ENCODE measurements at places on chromosomes 13 and 19. TPM values are rescaled to one million over a fixed set of nuclear protein-coding genes. Genes with fewer than 3 reads are reported as not detected.

GRCh38 chr13:35164324-35164932, 222.4 kb downstream of the NBEA start:
- H3K4me3 ChIP-seq: no peak overlapping the region
- no peak for DNase-seq
- H3K4me1 ChIP-seq: peaks cover 5% of the 10 kb centered on the region

DNA sequence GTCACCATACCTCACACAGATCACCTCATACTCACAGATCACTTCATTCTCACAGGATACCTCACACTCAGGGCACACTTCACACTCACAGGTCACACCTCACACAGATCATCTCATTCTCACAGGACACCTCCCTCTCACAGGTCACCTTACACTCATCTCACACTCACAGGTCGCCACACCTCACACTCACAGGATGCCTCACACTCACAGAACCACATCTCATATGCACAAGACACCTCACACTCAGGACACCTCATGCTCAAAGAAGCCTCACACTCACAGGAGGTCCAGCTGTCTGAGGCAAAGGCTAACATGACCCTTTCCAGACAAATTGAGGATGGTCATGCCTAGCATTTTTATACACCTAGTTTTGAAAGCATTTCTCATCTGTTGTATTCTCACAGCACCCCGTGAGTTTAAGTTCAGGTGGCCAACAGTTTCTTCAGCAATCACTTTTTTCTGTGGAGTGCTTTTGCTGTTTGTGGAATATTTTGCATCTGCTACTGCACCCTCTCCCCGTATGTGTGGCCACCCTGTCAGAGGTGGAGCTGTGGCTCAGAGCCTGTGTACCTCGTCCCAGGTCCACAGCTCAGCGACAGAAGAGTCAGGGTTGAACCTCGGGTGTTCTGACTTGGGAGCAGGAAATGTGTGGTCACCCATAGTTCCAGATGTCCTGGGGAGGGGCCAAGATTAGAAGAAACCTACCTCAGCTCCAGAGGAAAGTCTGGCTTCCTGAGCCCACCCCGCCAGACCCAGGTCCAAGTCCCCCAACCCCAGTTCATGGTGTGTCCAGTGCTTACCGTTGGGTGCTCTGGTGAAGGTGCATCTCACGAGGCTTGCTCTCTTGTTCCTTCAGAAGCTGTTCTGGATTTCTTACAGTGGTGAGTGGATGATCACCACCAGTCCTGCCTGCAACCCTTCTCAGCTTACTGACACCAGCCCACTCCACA, 7.6 kb downstream of the F7 start:
- peaks cover 13% of the 10 kb centered on the region for H3K27me3 ChIP-seq
- no peak overlapping the region for H3K4me3 ChIP-seq
- H3K36me3 ChIP-seq: peaks cover 3% of the 10 kb centered on the region
- H3K4me1 ChIP-seq: no peaks in the 10 kb centered on the region
- H3K27ac ChIP-seq: no peak overlapping the region

DNA sequence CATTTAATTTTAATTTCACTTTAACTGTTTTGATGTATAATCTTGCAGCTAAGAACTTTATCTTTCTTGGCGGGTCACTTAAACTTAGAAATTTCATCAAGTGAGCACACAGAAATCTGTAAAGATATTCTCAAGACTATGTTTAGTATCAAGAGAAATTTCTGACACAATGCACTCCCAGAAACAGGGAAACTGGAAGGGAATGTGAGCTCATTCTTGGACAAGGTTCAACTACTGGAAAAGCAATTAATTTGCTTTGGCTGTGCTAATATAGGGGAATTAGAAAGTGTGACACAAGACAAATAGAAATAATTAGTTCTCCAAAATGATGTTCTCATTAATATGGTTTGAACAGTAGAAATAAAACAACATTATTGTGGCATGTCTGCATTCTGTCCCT, 402.3 kb downstream of the DACH1 start:
- H3K4me3 ChIP-seq: no peak overlapping the region
- H3K36me3 ChIP-seq: no peaks in the 10 kb centered on the region
- H3K27me3 ChIP-seq: no peaks in the 10 kb centered on the region
- no peak overlapping the region for H3K27ac ChIP-seq
- no peak for DNase-seq
- H3K4me1 ChIP-seq: peaks cover 8% of the 10 kb centered on the region

DNA sequence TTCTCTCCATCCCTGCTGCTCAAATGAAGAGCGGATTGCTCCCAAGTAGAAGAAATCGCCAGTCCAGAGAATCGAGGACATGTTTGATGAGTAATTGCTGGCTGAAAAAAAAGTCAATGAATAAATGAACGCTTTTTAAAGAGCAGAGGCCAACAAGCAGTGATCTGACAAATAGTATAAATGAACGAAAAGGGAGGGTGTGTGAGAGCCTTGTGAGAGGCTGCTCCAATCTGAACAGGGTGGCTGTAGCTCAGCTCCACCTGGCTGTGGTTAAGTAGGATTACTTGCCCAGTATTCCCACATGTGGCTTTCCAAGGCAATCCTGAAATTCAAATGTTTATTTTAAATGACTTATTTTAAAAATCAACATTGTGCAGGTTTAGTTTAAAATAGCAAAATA, 117.1 kb downstream of the TSHZ3 start:
- H3K4me3 ChIP-seq: no peak overlapping the region
- H3K27ac ChIP-seq: no peak overlapping the region

The KLF1 gene
- not detected for total RNA-seq

DNA sequence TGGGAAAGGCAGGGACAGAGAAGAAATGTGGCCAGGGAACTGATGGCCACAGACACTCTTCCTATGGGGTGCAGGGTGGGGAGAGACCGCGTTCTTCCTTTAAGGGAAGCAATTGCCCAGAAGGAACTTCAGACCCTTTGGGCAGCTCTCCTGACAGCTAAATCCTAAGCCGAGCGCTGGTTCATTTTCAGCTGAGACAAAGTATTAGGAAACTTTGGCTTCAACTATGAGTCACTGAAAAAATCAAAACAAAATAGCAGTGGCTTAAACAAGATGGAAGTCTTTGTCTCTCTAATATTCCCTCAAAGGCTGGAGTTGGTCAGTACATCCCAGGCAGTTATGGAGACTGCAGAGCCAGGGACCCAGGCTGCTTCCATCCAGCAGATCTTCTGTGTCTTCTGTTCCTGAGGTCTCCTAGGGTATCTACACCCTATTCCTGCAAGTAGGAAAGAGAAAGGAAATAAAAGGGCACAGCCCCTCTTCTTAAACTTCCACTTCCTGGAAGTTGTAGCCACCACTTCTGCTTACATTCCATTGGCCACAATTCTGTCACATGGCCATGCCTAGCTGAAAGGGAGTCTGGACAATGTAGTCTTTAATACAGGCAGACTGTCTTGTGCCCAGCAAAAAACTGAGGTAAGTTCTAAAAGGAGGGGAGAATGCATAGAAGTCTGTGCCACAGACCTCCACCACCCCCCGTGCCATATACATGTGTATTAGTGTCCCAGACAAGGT, 163.5 kb downstream of the KATNAL1 start:
- H3K4me3 ChIP-seq: no peak overlapping the region
- H3K36me3 ChIP-seq: peaks cover 10% of the 10 kb centered on the region
- H3K4me1 ChIP-seq: peaks cover 4% of the 10 kb centered on the region
- peaks cover 7% of the 10 kb centered on the region for H3K27me3 ChIP-seq
- DNase-seq: no peak

DNA sequence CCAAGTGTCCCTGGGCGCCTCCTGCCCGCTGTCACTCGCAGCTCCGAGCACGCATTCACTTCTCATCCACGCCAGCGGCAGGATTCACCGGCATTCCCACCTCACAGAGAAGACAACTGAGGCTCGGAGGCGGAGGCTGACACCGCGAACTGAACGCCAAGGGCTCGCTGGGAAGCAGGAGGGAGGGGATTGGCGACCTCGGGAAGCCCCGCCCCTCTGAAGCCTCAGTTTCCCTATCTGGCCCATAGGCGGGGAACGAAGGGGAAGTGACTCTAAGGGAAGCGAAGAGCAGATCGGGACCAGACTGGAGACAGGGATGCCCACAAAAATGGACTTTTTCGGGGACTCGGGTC, 256 bp downstream of the MICOS13 start:
- DNase-seq: peak; percentile 51
- H3K36me3 ChIP-seq: peaks cover 5% of the 10 kb centered on the region
- peak overlapping the region; percentile 98 for H3K4me3 ChIP-seq

The B3GNT8 gene
- 15.9 TPM for total RNA-seq

GRCh38 chr13:111977179-111977506, 89.8 kb upstream of the SOX1 start:
- DNase-seq: no peak
- H3K27ac ChIP-seq: no peak overlapping the region
- H3K4me3 ChIP-seq: no peak overlapping the region
- H3K4me1 ChIP-seq: peaks cover 27% of the 10 kb centered on the region

- no peak overlapping the region for H3K27ac ChIP-seq
- H3K27me3 ChIP-seq: peaks cover 16% of the 10 kb centered on the region
- no peak for DNase-seq
- peaks cover 48% of the 10 kb centered on the region for H3K4me1 ChIP-seq
Measured at GRCh38 chr13:25977671-25978070, 74.1 kb downstream of the SHISA2 start.

DNA sequence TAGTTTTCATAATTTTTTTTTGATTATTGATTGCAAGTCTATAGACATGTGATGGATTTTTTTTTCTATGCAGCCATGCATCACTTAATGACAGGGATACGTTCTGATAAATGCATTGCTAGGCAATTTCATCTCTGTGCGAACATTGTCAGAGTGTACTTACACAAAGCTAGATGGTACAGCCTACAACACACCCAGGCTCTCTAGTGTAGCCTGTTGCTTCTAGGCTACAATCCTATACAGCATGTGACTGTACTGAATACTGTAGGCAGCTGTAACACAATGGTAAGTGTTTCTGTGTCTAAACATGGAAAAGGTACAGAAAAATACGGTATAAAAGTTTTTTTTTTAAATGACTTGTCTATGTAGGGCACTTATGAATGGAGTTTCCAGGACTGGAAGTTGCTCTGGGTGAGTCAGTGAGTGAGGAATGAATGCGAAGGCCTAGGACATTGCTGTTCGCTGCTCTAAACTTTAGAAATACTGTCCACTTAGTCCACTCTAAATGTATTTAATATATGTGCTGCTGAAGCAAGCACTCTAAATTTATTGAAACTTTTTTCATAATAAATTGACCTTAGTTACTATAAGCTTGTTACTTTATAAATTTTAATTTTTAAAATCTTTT, 20.3 kb downstream of the SPATA13 start:
- no peaks in the 10 kb centered on the region for H3K36me3 ChIP-seq
- H3K27ac ChIP-seq: no peak overlapping the region
- no peak for DNase-seq
- no peak overlapping the region for H3K4me3 ChIP-seq
- peaks cover 8% of the 10 kb centered on the region for H3K4me1 ChIP-seq
- H3K27me3 ChIP-seq: no peaks in the 10 kb centered on the region

GRCh38 chr13:31310786-31311185, 111.0 kb downstream of the B3GLCT start:
- H3K4me1 ChIP-seq: no peaks in the 10 kb centered on the region
- H3K4me3 ChIP-seq: no peak overlapping the region
- no peak overlapping the region for H3K27ac ChIP-seq
- H3K27me3 ChIP-seq: peaks cover 4% of the 10 kb centered on the region

GRCh38 chr13:73913079-73913740, 221.0 kb downstream of the KLF12 start:
- H3K27ac ChIP-seq: peak overlapping the region; percentile 1
- peaks cover 19% of the 10 kb centered on the region for H3K4me1 ChIP-seq
- no peak for DNase-seq
- H3K4me3 ChIP-seq: no peak overlapping the region
- H3K36me3 ChIP-seq: no peaks in the 10 kb centered on the region

The CYP4F3 gene
- total RNA-seq: not detected

DNA sequence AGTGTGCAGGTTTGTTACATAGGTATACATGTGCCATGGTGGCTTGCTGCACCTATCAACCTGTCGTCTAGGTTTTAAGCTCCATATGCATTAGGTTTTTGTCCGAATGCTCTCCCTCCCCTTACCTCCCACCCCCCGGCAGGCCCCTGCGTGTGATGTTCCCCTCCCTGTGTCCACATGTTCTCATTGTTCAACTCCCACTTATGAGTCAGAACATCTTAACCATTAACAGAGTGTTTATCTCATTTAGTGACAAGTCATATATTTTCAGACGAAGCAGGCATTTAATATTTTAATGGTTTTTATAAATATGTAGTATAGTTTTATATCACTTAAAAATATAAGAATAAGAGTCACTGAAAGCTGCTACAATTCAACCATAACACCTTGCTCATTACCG, 780.5 kb upstream of the ARGLU1 start:
- peaks cover 4% of the 10 kb centered on the region for H3K27me3 ChIP-seq
- H3K36me3 ChIP-seq: peaks cover 3% of the 10 kb centered on the region

- DNase-seq: no peak
- no peak overlapping the region for H3K27ac ChIP-seq
- H3K4me1 ChIP-seq: no peaks in the 10 kb centered on the region
Measured at GRCh38 chr19:50359328-50359818, 6.1 kb downstream of the NAPSA start.

The ANO8 gene
- 98.8 TPM for total RNA-seq

GRCh38 chr19:16739546-16739945, 19.9 kb downstream of the NWD1 start:
- no peaks in the 10 kb centered on the region for H3K27me3 ChIP-seq
- H3K36me3 ChIP-seq: no peaks in the 10 kb centered on the region
- no peak for DNase-seq
- no peak overlapping the region for H3K4me3 ChIP-seq

- peaks cover 25% of the 10 kb centered on the region for H3K36me3 ChIP-seq
- DNase-seq: no peak
- peaks cover 2% of the 10 kb centered on the region for H3K27me3 ChIP-seq
- no peaks in the 10 kb centered on the region for H3K4me1 ChIP-seq
Measured at GRCh38 chr13:75181906-75182305, 300.1 kb downstream of the TBC1D4 start.

GRCh38 chr19:12611361-12611699, 610 bp downstream of the ZNF791 start:
- H3K27ac ChIP-seq: peak overlapping the region; percentile 98
- no peaks in the 10 kb centered on the region for H3K36me3 ChIP-seq
- H3K4me1 ChIP-seq: no peaks in the 10 kb centered on the region
- peaks cover 9% of the 10 kb centered on the region for H3K27me3 ChIP-seq
- peak; percentile 69 for DNase-seq

GRCh38 chr19:33689868-33690267, 68.1 kb downstream of the CHST8 start:
- peaks cover 5% of the 10 kb centered on the region for H3K36me3 ChIP-seq
- no peak overlapping the region for H3K4me3 ChIP-seq
- H3K4me1 ChIP-seq: peaks cover 60% of the 10 kb centered on the region
- peak overlapping the region; percentile 82 for H3K27ac ChIP-seq
- no peak for DNase-seq

The C13orf46 gene
- total RNA-seq: 0.71 TPM

- H3K4me1 ChIP-seq: no peaks in the 10 kb centered on the region
- H3K27ac ChIP-seq: no peak overlapping the region
- H3K27me3 ChIP-seq: no peaks in the 10 kb centered on the region
Measured at GRCh38 chr19:54893406-54893805, 12.5 kb upstream of the NCR1 start.

DNA sequence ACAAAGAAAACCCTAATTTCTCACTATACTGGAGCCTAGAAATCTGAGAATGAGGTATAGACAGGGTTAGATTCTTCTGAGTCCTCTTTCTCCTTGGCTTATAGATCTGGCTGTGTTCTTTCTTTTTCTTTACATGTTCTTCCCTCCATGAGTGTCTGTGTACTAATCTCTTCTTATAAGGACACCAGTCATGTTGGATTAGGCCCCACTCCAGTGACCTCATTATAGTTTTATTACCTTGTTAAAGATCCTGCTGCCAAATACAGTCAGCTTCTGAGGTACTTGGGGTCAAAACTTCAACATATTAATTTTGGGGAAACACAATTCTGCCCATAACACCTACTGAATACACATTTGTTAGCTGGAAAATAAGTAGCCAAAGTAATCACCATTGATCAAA, 302.6 kb downstream of the PCDH9 start:
- no peaks in the 10 kb centered on the region for H3K27me3 ChIP-seq
- H3K4me3 ChIP-seq: no peak overlapping the region
- DNase-seq: no peak
- no peaks in the 10 kb centered on the region for H3K4me1 ChIP-seq
- no peak overlapping the region for H3K27ac ChIP-seq

The SIAH3 gene
- 1.2 TPM for total RNA-seq

Data from glutamatergic neuron (in vitro differentiated cells).